ENCODE measurements at places on chromosomes 16 and 17. TPM values are rescaled to one million over a fixed set of nuclear protein-coding genes. Genes with fewer than 3 reads are reported as not detected.

- no peak for DNase-seq
Measured at GRCh38 chr17:63274146-63274545, 172.0 kb downstream of the CYB561 start.

GRCh38 chr17:1762233-1762900 is 507 bp downstream of the SERPINF1 start:
- DNase-seq, result no peak

NPIPB13 gene
- 1.00 TPM for polyA plus RNA-seq

RHOT1 gene
- polyA plus RNA-seq, result 27.6 TPM

DNA sequence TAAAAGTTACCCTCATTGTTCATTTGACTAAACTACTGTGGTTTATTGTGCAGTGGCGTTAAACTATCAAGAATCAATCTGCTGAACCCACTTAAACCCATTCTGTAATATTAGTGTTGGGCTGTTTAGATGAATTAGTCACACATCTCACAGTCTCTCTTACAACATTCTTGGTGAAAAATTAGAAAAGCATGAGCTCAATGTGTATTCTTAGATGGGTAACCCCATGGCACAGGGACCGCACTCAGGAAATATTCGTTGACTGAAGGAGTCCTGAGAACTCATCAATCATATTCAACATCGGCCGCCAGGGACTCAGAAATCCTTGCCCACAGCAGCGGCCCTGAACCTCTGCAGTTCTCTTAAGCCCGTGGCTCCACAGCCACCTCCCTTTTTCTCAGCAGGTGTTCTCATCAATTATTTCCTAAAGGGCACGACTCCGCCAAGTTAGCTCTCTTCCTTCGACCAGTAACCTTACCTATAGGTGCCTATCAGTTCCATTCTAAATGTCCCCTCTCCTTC is 155.6 kb downstream of the STX8 start:
- DNase-seq, result no peak

SCARF1 gene
- polyA plus RNA-seq, result 0.21 TPM

DNAI2 gene
- not detected for polyA plus RNA-seq

- DNase-seq, result no peak
Measured at GRCh38 chr16:4762205-4762604, 4.8 kb downstream of the ZNF500 start.

ITGAX gene
- 0.49 TPM for polyA plus RNA-seq

DNA sequence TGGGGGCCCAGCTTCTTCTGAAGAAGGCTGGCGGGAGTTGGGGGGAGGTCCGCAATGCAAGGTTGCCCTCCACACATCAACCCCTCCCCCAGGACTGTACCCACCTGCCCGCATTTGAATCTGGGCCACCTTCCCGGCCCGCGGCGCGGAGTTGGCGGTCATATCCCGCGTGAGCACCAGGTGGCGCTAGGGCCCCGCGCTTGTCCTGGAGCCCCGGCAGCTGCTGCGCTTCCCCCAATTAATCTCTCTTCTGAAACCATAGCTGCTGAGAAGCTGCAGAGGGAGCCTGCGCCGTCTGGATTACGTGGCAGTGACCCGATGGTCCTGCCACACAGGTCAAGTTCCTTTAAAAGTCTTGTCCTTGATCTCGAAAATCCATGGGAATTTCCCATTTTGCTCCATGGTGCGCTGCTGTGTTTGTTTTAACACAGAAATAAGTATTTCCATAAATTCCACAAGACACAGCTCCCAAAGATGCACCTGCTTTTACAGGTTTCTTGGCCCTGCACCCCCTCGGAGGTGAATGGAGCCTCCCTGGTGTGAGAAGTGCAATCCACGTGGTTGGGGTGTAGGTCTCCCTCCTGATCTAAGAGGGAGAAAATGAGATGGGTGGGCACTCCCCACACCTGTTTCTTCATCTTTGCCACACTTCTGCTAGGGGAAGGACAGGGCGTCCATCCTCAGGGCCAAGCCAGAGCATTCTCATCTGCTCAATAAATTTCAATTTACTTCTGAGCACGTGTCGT is 22.1 kb downstream of the COX4I1 start:
- DNase-seq, result peak; percentile 76

TMEM238L gene
- not detected for polyA plus RNA-seq

GRCh38 chr17:81294512-81295030 is 536 bp downstream of the SLC38A10 start:
- DNase-seq, result peak; percentile 53

- no peak for DNase-seq
Measured at GRCh38 chr16:70730031-70730430, 44.2 kb upstream of the MTSS2 start.

DNA sequence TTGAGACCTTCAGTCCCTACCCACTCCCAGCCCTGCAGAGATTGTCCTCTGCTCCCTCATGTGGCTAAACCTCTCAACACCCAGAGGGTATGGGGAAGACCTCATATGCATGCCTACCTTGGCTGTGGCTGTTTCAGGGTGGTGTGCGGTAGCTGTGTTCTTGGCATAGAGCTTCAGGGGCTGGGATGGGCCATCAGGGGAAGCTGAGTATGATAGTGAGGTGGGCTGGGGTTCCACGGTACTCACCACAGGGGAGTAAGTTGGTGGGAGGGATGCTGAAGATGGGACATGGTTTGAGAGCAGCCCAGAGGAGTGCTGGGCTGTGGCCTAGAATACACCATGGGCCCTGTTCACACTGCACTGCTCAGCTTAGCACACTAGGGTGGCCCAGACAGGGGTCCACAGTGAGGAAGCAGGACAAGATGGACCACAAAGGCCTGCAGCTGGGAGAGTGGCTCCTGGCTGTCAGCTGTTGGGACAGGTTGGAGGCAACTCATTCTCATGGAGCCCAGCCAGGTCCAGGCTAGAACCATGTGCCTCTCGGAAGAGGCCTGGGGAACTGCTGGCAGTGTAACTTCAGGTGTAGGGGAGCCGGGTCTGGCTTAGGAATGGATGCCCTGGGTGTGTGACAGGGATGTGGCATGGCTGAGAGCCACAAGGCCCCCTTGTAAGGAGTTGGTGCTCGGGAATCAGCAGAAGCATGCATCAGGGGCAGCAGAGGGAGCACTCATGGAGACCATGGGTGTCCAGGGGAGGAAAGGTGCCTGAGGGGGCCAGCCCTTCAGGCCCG is 3.1 kb downstream of the MFAP4 start:
- DNase-seq, result no peak

DNA sequence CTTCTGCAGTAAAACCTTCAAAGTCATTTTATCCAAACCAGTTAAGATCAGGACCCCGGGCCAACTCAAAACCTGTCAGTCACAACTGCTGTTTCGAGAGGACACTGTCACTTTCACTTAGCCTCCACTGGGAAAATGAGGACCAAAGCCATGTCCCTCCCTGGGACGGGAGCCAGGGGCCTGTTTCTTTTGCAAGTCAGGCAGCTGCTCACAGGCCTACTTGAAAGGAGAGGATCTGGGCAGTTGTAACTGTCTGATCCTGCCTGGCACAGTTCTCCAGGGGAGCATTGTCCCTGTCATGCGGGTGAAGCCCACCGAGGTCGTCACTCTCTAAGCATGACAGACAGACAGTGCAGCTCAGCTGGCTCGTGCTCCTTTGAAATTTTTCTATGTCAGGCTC is 276.2 kb downstream of the NPIPA8 start:
- no peak for DNase-seq

DNA sequence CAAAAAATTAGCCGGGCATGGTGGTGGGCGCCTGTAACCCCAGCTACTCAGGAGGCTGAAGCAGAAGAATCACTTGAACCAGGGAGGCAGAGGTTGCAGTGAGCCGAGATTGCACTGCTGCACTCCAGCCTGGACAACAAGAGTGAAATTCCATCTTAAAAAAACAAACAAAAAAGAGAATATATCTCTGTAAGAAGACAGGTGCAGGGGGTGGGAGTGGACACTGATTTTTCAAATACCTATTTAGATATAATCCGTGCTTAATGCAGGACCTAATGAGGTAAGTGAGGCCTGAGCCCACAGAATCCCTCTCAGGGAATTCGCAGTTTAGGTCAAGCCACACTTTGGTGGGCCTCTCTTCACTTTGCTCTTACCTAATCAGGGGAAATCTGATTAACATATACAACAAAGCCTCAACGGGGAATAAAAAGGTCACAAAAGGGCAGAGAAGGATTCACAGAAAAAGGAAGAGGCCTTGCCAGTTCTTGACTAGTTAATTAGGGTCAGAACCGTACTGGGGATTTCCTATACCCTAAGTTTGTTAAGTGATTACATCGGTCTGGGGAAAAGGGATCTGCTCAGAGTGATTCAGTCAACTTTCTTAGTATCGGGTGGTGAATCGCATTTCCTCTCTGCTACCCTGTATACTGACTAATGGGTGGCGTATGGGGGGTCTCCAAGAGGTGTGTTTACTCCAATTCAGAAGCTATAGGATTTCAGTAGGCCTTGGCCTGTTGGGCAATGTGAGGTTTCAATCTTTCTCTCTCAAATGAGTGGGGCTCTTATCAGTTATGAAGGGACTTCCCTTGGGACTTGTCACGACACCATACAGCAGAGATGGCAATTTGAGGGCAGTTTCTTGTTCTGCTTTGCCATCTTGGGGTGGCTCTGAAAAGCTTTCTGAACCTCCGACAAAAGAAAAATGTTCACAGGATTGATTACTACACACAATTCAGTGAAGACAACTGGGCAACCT is 1.9 kb upstream of the NFAT5 start:
- DNase-seq, result peak; percentile 46

DNA sequence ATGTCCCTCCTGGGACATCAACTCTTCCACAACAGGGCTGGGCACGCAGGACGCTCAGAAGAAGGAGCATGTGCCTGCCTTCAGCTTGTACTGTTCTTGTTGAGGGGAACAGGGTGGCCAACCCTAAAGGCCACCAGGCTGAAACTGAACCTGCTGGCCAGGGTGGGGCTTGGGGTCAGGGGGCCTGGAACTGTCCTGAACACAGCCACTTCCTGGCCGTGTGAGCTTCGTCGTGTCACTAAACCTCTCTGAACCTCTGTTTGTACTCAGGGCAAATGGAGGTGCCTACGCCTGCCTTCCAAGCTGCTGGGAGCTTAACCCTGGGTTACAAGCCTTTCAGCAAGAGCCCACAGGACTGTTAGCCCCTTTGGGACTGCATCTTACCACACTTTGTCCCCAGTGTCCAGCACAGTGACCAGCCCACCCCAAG is 6.7 kb downstream of the ARHGAP27 start:
- no peak for DNase-seq

DNA sequence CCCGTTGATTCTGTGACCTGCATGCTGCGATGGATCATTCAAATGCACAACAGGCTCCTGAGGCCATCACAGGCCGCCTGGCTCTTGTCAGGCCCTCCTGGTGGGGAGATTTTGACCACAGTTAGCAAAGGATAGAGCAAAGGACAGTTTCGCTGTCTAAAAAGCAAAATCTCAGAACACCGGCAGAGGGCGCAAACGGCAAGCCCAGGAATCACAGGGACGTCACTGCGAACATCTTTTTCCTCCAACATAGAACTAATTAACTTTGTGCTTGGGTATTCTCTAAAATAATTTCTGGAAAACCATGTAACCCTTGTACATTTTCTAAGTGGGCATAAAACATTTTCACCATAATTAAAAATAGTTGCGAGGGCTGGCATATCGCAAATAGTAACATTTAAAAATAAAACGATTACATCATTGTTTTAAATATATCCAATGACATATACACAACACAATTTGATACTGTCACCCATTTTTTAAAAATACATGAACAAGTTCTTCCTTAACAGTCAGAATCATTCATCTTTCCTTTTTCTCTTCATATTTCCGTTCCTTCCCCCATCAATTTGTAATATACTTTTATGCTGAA is 19.7 kb upstream of the SLC47A1 start:
- peak; percentile 72 for DNase-seq

GRB2 gene
- polyA plus RNA-seq, result 89.0 TPM

GRCh38 chr16:24178496-24178895 is 77.6 kb upstream of the CACNG3 start:
- DNase-seq, result no peak

DNA sequence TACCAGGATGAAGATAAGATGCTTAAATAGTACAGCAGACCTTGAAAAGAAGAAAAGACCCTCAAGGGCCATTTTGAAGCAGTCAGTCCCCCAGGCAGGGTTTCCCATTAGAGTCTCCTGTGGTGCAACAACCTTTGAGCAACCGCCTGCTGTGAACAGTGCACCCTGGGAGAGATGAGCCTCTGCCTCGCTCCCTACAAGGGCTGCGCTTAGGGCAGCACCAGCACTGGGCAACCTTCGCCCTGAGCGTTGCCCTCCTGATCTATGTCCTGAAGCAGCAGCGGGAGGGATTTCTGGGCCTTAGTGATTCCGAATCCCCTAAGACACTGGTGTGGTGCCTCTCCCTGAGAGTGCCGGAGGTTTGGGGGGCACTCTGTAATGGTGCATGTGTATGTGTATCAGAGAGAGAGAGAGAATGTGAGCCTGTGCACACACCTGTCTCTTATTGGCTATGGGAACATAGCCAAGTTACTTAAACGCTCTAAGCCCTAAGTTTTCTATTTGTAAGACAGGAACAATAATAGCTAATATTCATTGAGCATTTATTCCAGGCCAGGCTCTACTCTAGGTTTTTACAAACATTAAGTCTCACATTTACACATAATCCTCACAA is 25.2 kb upstream of the ABCC12 start:
- no peak for DNase-seq

- no peak for DNase-seq
Measured at GRCh38 chr17:80839970-80840369, 151.7 kb upstream of the CHMP6 start.

OR4D1 gene
- polyA plus RNA-seq, result not detected

DNA sequence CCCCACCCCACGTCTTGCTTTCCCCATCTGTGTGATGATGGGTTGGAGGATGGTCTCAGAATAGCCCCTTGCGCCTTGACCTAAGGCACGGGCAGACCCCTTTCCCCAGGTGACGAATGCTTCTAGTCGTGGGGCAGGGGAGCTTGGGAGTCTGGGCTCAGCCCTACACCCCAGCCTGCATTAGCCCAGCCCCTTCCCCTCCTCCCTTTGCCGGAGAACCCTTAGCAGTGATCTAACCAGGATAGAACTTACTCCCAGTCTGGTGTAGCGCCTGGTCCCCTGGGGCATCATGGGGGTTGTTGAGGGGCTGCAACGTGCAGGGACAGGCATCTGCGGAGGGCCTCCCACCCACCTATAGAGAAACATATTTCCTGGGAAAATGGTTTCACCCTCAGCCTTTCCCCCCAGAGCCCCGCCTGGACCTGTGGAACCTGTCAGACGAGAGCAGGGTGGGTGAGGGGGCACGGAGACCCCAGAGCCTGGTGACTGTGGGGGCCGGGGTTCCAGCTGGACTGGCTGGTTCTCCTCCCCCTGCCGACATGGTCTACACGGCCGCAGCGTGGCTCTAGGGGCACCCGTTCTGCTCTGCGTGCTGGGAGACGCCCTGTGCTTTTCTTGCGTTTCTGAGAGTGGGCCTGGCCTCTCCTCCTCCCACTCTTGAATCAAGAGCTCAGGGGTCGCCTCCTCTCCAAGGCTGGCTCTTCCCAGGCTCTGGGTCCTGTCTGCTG is 4.7 kb downstream of the SMTNL2 start:
- no peak for DNase-seq

AOC3 gene
- polyA plus RNA-seq, result 0.97 TPM

HBA1 gene
- polyA plus RNA-seq, result 1.3 TPM

GRCh38 chr17:75927286-75927922 is 13.4 kb downstream of the FBF1 start:
- peak; percentile 62 for DNase-seq

DNA sequence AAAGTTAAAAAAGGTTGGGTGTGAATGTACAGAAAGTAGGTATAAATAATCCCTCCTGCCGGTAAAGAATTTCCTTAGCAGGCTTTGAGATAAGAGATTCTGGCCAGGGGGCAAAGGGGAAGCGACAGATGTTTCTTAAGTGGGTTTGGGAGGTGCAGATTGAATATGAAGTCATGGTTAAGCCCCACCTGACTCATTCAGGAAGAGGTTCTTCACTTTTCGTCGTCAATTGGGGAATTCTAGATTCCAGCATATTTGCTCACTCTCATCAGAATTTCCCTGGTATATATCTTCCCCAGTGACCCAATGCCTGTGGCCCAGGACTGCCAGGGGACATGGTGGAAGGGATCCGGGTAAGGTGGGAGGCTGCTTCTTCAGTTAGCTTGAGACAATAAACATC is 127.8 kb downstream of the CPPED1 start:
- peak; percentile 18 for DNase-seq
